ENCODE measurements at places on chromosomes 12 and 14.
A peak's percentile ranks its signal among the peaks of the same experiment; 100 is the strongest.

DNA sequence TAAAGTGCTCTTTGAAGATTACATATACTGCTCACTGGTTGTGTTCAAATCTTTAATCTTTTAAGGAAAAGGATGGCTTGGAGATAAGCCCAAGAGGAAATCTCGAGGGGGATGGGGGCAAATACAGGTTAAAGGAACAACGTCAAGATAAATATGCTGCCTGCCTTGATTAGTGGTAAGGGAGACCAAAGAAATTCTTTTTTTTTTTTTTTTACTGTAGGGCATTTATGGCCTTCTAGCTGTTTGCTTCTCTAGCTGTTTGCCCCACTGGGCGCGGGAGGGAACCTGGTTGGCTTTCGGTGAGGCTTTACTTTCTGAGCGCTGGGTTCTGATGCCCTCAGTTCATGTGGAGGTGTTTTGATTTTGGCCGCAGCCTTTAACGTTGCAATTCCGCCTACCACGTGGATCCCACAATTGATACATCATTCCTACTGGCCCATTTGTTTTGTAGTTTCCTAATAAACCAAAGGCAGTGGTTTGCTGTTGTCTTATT is 5.7 kb downstream of the CCND2 start:
- DNase-seq: no peak

DNA sequence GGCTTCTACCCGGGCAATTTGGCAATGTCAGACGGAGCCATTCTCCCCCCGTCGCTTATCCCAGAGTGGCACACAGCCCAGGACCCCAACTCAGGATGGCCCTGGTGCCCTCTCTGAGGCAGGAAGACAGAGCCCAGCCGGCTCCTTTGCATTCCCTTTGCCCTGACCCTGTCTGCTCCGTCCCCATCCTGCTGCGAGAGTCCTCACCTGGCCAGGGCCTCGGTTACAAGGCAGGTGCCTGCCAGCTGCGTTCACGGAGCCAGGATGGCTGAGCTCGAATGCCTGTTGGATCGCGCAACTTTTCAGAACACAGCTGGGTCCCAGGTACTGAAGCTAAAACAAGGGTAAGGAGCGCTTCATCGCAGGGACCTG is 18.6 kb downstream of the LRTM2 start:
- DNase-seq: no peak

- DNase-seq: no peak
These were observed 86.1 kb upstream of the LMO3 start for GRCh38 chr12:16692099-16692498.

DNA sequence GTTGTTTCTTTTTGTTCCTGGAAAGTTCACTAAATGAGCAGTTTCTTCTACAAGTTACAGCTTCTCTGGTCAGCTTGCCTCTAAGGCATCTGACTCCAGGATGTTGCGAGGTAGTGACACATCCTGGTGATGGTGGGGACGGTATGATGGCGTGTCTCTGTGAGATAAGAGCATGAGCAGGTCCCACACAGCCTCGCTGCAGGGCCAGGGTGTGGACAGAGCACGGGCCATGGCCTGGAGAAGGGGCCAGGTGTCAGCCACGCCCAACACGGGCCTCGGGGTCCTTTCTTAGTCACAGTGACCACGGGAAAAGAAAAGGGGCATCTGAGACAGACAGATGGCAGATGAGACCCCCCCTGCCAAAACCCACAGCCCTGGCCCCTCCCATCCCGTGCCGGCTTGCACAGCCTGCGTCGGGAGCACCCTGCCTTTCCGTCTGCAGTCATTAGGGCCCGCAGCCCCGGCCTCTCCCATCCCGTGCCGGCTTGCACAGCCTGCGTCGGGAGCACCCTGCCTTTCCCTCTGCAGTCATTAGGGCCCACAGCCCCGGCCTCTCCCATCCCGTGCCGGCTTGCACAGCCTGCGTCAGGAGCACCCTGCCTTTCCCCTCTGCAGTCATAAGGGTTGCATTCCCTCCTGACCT is 79.3 kb upstream of the DYNC1H1 start:
- DNase-seq: no peak

- no peak for DNase-seq
These were observed 722.1 kb downstream of the TMTC2 start for GRCh38 chr12:83408851-83409250.

GRCh38 chr14:71050227-71050823 is 143.1 kb downstream of the PCNX1 start:
- no peak for DNase-seq

- DNase-seq: peak; percentile 83
These were observed 55.3 kb downstream of the VCPKMT start for GRCh38 chr14:50060871-50061663.

- DNase-seq: no peak
These were observed 12.7 kb downstream of the GCH1 start for GRCh38 chr14:54889919-54890318.

- no peak for DNase-seq
These were observed 54.3 kb upstream of the FRMD6 start for GRCh38 chr14:51597261-51598001.

GRCh38 chr12:45289245-45290215 is 73.6 kb downstream of the ANO6 start:
- no peak for DNase-seq

- DNase-seq: no peak
These were observed 30.6 kb downstream of the NAA30 start for GRCh38 chr14:57420986-57421385.

- DNase-seq: no peak
These were observed 1.5 kb upstream of the PCK2 start for GRCh38 chr14:24092505-24093206.

DNA sequence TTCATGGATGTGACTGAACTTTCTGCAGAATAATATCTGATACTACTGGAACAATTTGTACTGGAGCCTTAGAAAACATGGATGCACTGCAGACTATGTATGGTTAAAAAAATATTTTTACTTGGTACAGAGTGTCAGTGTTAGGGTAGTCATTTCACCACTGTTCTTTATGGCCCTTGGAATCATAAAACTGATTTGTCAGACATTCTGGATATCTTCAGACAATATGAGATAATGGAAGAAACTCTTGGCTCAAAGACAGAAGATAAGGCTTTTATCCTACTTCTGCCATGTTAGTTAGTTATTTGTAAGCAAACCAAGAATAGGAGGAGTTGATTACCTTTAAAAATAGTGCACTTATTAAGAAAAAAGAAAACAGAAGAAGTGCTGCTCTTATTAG is 209.4 kb downstream of the LRIG3 start:
- DNase-seq: no peak

- peak; percentile 63 for DNase-seq
These were observed at the start of gene SLC6A15 for GRCh38 chr12:84912198-84913128. Gene SLC6A15 (minus strand): TSS chr12:84912799. CDS start chr12:84892120, 20,679 bp downstream.

DNA sequence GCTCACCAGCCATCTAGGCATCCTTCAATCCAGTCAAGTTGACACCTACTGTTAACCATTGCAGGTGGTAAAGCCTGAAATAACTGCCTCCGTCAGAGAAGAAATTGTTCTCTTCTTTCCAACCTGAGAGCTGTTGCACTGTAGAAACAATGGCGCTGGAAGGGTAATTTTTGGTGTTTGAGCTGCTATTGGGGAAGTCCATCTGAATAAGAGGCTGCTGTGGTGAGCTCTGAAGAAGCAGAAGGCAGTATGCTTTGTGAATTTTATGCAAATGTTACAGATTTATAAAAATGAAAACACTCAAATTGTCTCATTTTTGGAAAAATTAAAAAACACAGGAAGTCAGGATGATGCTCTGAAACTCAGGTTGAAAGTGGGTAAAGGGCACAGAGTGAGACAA is 60.2 kb downstream of the SNAPC1 start:
- no peak for DNase-seq

DNA sequence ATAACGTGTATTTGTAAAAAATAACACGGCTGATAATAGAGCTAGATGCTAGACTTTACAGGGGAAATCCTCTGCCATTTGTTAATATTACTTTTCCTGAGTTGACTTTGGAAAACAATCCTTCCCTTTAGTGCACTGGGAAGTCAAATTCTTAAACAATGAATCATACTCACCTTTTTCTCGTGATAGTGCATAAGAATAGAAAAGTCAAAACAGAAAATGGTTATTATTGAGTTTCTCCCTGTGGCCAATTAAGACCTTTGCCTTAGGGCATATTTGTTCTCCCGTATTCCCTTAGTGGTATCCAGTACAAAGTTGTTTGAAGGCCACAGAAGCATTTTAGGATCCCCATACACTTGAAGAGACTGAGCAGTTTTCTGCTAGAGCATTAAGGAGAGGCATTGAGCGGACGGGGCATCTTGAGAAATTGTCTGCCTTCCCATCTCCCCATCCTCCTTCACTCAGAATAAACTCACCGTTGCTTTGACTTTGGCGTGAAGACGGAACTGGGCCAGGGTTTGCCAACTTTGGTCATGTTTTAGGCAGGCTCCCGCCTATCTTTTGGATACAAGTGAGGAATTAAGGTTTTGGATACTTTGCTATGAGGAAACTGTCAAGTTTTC is 171.3 kb downstream of the TMTC2 start:
- no peak for DNase-seq

DNA sequence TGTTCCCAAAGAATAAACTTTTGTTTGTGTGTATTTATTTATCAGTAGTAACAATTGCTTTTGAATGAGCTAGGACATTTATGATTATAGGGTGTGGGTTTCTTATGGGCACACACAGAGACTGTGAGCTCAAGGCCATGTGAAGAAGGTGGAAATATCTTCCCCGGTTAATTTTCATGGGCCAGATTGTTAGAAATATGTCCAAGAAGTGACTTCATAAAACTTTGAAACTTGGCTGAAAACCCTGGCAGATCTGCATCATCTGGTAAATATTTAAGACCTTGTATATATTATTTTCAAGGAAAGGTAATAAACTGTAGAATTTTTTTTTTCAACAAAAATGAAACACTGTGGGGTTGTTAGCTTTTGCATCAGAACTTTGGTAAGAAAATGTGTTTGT is 53.5 kb upstream of the RNU6-8 start:
- no peak for DNase-seq

DNA sequence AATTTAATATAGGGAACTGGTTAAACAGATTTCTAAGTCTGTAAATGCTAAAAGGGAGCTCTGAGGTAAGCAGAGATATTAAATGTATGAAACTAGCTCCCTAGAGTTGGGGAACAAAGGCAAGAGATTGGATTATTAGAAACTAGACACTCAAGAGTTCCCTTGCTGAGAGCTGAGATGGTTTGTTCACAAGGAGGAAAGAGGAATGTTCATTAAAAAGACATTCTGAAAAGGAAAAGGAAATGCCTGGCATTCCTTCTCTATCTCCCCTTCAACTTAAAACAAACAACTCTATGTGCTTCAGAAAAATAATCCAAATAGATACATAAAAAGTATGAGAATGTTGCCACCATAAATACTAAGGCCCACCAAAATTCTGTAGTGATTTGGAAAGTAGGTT is 73.7 kb downstream of the GALNT4 start:
- DNase-seq: no peak

DNA sequence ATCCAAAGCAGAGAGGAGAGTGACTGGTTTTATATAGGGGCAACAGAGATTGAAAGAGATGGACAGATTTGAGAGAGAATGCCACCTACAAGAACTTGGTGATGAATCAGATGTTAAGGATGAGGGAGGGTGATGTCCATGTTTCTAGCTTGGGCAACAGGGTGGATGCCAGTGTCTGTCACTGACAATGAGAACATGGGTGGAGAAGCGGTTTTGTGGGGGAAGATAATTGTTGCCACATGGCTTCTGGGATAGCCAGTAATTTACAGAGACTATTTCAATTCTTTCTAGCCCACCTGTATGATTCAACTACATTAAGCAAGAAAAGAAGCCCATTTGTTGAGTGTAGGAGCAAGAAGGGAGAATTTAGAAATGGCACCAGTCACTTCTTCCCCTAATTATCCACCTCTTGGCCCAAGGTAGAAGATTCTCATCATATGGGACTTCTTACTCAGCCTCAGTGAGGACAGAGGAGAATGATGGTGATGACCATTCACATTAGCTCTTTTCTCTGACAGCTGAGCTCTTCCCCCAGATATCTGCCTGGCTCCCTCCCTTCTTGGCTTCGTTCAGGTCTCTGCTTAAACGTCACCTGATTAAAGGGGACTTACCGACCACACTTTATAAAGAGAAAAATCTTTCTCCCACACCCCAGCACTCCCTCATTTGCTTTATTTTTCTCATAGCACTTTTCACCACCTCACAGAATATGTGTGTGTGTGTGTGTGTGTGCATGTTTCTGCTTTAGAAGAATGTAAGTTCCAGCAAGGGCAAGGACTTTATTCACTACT is 117.8 kb downstream of the DUSP6 start:
- DNase-seq: no peak

DNA sequence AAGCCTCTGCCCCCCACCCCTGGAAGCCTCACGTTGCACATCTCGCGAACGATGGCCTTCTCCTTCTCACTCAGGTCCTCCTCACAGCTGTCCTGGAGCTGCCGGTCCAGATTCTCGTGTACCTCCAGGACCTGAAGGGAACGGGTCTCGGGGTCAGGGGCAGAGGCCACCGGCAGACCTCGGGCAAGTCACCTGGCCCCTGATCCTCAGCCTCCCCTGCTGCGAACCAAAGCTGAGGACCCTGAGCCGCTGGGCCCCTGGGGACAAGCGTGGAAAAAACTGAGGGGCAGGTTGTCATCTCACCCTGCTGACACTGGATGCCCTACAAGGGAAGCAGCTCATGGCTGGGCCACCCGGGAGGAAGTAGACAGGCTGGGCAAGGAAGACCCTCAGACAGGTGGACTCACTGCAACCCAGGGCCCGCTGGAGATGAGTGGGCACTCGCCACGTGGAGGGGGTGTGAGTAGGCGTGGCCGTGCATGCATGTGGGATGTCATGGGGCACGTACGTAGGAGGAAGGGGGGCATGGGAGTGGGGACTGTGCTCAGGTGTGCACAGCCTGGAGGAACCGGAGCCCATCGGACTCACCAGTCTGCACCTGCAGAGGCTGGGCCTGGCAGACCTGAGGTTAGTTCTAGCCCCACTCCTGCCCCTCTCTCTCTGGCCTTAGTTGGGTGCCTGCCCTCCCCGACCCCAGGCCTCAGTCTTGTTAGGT is 35.1 kb downstream of the CCNK start:
- peak; percentile 17 for DNase-seq

GRCh38 chr12:47981496-47982260 is 18.3 kb downstream of the TMEM106C start:
- DNase-seq: no peak

GRCh38 chr12:21248679-21249078 is 86.0 kb downstream of the SLCO1A2 start:
- no peak for DNase-seq

DNA sequence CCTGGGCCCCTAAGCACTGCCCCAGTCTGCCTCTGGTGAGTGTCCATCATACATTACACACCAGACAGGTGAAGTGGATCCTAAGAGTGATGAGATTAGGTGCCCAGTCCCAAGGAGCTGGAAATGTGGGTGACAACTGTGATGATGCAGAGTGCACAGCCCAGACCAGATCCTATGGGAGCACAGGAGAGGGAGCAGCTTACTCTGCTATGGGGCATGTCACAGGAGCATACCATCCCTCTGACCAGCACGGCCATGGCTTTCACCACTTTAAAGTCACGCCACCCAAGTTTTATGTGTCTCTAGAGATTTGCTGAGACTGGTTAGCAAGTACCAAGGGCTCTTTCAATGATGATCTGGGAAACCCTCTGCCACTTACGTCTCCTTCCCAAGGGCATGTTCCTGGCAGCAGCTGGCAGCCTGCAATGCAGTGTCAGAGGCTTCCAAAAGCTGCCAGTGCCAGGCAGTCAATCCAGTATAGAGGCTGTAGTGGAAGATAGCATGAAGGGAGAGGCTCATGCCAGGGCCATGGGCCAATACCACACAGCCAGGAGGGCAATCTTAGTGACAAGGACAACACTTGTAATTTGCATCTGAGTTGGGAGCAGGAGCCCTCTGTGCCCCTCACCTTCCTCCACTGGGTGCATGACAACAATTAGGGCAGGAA is 40.2 kb downstream of the STAB2 start:
- no peak for DNase-seq

- DNase-seq: no peak
These were observed 21.3 kb downstream of the TMTC3 start for GRCh38 chr12:88163371-88163770.

Data from tibial artery (tissue), 4 donors.